ENCODE measurements at places on chromosomes 4 and X. TPM values are rescaled to one million over a fixed set of nuclear protein-coding genes. Genes with fewer than 3 reads are reported as not detected.

DNA sequence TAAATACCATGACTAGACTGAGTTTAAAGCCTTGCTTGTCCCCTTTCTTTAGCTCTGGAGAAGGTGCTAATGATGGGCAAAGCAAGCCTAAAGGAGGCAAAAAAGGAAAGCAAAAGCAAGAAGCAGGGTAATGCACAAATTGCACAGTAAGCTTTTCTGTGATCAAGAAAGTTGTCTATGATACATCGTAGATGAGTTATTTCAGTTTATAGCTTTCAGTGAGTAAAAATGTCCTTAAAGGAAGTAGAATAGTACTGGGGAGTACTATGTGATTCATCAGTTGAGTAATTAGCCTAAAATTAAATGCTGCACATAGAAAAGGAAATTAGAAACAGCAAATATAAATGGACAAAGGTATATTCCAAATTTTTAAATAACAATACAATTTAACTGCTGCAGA, 50.2 kb upstream of the PDE5A start:
- DNase-seq = no peak

Gene MMAA
- total RNA-seq = 9.4 TPM

- no peak for DNase-seq
Observed at GRCh38 chrX:104427693-104428092, 138.3 kb upstream of the IL1RAPL2 start.

Gene MAOA
- not detected for total RNA-seq

GRCh38 chr4:158929939-158930638, 161.3 kb downstream of the FNIP2 start:
- no peak for DNase-seq

GRCh38 chr4:48315728-48316630, 25.4 kb upstream of the SLAIN2 start:
- DNase-seq = no peak

GRCh38 chr4:80585542-80585941, 250.0 kb downstream of the CFAP299 start:
- DNase-seq = no peak

DNA sequence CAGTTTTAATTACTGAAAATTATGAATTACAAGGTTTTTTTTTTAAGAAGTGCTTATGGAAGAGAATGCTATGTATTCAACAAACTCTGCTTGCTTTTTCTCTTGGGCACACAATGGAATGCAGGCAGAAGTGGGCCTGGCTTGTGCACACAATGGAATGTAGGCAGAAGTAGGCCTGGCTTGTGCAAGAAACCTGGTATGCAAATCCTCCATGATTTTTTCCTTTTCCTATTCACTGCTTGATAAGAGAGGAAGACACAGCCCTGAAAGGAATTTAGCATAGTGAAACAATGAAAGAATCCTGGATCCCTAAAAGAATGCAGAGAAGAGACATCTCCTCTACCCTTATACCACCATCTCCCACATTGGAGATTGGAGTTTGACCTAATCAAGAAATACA, 138.4 kb downstream of the COL25A1 start:
- no peak for DNase-seq

DNA sequence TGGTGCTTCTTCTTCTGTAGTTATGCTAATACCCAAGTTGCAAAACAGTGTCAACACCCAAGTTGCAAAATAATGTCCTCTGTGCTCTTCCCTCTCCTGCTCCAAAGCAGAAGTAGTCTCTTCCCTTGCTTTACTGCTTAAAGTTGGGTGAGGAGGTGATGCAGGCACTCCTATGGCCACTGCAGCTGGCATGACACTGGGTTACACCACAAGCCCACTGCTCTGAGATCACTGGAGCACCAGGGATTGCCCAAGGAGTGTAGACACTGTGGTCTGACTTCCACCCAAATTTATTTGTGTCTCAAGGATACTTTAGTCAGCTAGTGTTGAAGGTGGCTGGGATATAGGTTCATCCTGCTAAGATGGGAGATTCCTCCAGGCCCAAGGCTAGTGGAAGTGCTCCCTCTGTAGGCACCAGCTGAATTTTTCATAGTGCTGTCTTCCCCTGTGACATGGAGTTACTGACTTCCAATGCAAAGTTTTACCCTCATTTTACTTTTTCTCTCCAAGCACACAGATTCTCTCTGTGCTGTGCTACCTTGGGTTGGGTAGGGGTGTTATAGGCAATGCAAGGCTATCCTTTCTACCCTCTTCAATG, 196.2 kb upstream of the TENT5D start:
- no peak for DNase-seq

- no peak for DNase-seq
Observed at GRCh38 chr4:47031751-47032404, 511 bp downstream of the GABRB1 start.

DNA sequence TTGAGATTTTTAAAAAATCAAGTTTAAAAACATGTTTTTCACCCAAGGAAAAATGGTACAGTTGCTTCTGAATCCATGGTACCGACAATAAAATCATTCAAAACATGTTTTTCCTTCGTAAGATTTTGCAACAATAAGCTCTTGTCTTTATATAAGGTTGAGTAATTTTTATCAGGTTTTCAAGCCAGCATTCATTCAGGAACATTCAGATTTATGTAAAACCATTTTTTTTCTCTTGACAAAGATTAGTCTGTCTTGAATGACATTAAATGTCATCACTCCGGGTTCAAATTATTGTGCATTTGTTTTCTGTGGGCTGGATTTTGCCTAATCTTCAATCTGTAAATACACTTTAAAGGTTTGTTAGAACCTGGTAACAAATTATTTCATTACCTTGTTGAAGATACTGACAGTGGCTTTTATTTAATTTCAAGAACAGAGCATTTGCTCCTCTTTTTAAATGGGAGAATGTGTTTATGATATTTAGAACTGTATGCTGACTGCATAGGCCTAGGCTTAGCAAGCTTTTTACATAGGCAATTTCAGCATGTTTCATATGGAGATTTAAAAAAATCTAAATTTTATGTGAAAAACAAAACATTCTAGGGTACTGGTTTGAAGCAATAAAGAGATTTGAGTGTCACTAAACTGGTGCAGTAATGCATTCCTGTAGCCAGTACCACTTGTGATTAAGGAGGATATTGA, 336.4 kb upstream of the HAND2 start:
- DNase-seq = no peak

Gene MAN2B2
- 26.4 TPM for total RNA-seq

DNA sequence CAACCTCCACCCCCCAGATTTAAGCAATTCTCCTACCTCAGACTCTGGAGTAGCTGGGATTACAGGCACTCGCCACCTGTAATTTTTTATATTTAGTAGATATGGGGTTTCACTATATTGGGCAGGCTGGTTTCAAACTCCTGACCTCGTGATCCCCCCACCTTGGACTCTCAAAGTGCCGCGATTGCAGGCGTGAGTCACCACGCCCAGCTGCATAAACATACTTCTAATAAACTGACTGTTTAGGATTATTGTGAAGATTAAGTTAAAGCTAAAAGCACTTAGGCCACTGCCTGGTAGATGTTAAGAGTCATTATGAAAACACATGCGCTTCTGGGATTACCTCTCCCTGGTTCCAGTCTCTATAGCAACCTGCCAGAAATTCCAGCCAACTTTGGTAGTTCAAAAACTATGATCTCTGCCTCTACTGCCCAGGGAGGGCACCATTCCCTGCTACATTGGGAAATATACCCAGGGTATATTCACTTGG, 30.2 kb upstream of the GRIA3 start:
- DNase-seq = no peak

GRCh38 chr4:104210420-104210819, 284.3 kb downstream of the CXXC4 start:
- no peak for DNase-seq

DNA sequence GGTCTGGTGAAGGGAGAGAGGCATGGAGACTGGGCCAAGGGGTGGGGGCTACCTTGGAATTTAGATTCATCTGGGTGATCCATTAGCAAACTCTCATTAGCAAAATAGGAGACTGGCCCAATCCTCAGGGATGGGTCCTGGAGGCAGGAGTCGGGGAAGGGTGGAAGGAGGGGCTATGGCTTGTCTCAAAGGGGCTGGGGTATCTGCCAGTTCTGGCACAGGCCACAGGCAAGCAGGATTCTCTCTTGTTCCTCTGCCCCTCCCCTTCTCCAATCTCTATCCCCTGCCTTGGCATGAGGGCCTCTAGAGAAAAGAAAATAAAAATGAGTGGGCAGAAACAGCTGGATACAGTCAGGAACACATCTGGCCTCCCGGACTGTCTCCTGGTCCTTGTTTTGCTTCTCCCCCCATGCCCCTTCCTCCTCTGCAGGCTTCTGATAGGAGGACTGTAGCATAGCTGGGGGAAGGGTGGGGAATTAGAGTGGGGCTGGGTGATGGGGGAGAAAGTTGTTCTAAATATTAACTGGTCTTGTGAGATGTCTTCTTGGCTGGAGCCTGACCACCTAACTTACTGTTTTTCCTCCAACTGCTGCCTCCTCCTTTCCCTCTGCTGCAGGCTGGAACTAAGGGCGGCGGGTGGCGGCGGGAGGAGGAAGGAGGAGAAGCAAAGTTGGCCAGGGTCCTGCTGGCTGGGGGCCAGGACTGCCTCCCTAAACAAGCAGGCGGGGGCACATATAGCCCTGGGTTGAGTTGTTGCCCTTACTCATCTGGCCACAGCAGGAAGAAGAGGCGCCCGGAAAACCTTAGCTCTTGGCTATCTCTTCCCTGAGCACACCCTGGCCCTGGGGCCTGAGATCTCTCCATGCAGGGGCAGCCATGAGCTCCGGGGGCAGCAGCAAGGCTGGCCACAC, 53.3 kb upstream of the LAS1L start:
- no peak for DNase-seq

- DNase-seq = no peak
Observed at GRCh38 chr4:56243107-56243506, 144.2 kb downstream of the AASDH start.

GRCh38 chrX:100645106-100645505, 1.1 kb downstream of the SRPX2 start:
- DNase-seq = no peak

DNA sequence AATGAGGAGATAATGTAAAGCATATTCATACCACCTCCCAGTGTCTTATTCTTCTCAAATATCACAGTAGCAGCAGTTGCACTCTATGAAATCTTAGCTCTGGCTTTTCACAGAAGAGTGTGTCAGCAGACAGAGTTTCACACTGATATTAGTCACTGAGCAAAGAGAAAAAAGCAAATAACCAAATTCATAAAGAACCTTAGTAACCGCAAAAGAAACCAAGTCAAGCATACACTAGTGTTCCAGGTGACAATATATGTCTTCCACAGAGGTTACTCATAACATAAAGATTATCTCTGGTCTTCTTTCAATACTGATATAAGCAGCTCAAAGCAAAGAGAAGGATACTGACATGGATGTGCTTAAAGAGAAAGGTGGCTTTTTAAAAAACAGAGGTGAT, 181.7 kb upstream of the EDNRA start:
- no peak for DNase-seq

Gene PCDH19
- not detected for total RNA-seq

GRCh38 chr4:147761218-147761883, 29.5 kb downstream of the ARHGAP10 start:
- DNase-seq = no peak

- peak; percentile 30 for DNase-seq
Observed at GRCh38 chrX:155612312-155613224, at the start of gene TMLHE. Gene TMLHE, minus strand, starts transcription at chrX:155612952. Its CDS starts 67,676 bp downstream, at chrX:155545276.

- DNase-seq = no peak
Observed at GRCh38 chrX:153974003-153974725, 1.6 kb downstream of the TMEM187 start.

DNA sequence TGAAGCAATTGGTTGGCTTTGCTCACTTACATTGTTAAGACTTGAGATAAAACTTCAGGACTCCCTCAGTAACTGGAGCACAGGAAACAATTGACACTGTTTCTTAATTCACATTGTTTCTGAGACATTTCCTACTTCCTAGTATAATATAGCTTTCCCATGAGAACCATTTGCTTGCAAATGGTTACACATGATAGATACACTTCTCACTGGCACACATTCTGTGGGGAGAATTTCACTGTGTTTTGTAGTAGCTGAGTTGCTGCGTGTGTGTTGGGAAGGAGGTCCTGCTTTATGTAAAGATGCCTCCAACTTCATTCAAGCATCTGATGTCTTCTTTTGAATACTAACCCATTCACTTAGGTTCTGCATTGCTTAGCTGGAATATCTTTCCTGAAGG, 85.3 kb upstream of the SLC4A4 start:
- no peak for DNase-seq

DNA sequence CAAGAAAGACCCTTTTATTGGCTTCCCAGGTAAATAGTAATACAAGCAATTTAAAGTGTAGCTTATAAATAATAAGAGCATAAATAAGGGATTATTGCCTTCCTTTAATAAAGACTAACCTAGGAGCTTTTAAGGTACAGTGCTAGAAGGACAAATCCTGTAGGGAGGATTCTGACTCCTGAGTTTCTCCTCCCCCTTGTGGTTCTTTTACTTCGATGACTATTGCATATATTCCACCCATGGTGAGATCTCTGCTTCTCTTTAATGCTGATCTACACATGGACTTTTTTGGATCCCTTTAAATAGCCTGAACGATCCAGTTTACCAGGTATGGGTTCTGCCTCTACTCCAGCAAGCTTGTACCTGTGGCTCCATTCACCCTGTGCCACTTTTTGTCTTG, 2.5 kb downstream of the GALNT7 start:
- peak; percentile 24 for DNase-seq

- DNase-seq = peak; percentile 23
Observed at GRCh38 chr4:40731792-40732245, 17.9 kb upstream of the NSUN7 start.

- no peak for DNase-seq
Observed at GRCh38 chr4:77194366-77194765, 37.4 kb downstream of the CCNG2 start.
